ENCODE measurements at places on chromosomes 11 and 22. TPM values are rescaled to one million over a fixed set of nuclear protein-coding genes. Genes with fewer than 3 reads are reported as not detected.

Gene KCNJ5
- total RNA-seq = 0.08 TPM

Gene HTR3B
- not detected for total RNA-seq

Gene OR6M1
- total RNA-seq = not detected

Gene SMTNL1
- total RNA-seq = not detected

Gene INS
- not detected for total RNA-seq

Gene RFPL3
- not detected for total RNA-seq

Gene PRG3
- not detected for total RNA-seq

Gene OR8G1
- not detected for total RNA-seq

Gene TPBGL
- 0.35 TPM for total RNA-seq

Gene MS4A15
- total RNA-seq = not detected

Gene SPON1
- total RNA-seq = not detected

Gene BAIAP2L2
- 4.4 TPM for total RNA-seq

Gene UPK2
- 0.77 TPM for total RNA-seq

Data from A549 treated with CpdA at 1 μM for 4 hours (cell line).